ENCODE measurements at places on chromosomes 1 and 21. TPM values are rescaled to one million over a fixed set of nuclear protein-coding genes. Genes with fewer than 3 reads are reported as not detected.

Gene CNTN2
- total RNA-seq, result not detected

Gene KCNA3
- total RNA-seq, result under 0.01 TPM

Gene FCGR3A
- not detected for total RNA-seq

Gene TNFRSF18
- total RNA-seq, result not detected

Gene SH2D5
- 0.20 TPM for total RNA-seq

Gene UBXN10
- total RNA-seq, result 0.10 TPM

Gene GNG4
- total RNA-seq, result 2.0 TPM

DNA sequence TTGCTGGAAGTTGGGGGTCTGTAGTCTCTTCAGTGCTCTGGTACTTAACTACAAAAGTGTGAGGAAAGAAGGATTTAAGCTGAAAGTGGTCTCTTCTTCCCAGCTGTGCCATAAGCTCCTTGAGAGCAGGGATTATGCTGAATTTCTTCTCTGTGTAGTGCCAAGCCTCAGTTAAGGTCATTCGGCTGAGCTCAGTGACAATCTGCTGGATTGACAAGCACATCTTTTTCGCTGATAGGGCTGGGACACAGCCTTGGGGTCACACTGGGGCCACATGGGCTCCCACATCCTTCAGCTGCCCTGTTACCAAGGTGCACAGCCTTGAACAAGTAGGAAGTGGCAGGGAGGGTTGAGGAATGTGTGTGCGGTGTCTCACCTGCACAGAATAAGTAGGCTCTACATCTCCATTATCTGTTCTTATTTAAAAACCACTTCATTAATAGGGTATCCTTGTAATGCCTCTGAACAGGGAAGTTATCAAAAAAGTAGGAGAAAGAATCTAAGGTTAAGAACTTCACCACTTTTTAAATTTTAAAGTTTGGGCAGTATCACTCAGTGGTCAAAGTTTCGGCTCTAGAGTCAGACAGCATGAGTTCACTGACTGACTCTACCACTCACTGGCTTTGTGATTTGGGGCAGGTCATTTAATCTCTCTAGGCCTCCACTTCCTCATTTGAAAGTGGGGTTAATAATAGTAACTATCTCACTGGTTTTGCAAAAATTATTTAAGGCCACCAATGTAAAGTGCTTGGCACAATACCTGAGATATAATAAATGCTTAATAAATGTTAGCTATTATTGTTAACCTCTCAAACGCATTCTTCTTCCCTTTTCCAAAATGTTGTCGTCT lies 10.3 kb downstream of the ZBTB40 start:
- DNase-seq, result no peak

DNA sequence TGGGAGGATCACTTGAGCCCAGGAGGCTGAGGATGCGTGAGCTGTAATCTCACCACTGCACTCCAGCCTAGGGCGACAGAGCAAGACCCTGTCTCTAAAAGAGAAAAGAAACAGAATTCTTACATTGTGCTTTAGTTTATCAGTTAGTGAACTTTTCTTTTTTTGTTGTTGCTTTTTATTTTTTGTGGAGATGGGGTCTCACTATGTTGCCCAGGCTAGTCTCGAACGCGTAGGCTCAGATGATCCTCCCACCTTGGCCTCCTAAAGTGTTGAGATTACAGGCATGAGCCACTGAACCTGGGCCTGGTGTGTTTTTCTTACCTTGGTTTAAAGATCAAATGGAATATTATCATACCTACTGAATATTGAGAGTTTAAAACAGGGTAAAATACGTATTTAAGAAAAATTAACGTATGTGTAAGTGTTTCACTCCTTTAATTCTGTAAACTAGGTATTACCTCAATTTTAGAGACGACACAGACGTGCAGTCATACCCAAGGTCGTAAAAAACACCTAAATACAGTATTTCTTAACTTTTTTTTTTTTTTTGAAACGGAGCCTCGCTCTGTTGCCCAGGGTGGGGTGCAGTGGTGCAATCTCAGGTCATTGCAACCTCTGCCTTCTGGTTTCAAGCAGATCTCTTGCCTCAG lies 39.6 kb downstream of the KIF1B start:
- DNase-seq, result no peak

GRCh38 chr1:201359873-201360210 lies 17.6 kb downstream of the TNNT2 start:
- DNase-seq, result no peak

DNA sequence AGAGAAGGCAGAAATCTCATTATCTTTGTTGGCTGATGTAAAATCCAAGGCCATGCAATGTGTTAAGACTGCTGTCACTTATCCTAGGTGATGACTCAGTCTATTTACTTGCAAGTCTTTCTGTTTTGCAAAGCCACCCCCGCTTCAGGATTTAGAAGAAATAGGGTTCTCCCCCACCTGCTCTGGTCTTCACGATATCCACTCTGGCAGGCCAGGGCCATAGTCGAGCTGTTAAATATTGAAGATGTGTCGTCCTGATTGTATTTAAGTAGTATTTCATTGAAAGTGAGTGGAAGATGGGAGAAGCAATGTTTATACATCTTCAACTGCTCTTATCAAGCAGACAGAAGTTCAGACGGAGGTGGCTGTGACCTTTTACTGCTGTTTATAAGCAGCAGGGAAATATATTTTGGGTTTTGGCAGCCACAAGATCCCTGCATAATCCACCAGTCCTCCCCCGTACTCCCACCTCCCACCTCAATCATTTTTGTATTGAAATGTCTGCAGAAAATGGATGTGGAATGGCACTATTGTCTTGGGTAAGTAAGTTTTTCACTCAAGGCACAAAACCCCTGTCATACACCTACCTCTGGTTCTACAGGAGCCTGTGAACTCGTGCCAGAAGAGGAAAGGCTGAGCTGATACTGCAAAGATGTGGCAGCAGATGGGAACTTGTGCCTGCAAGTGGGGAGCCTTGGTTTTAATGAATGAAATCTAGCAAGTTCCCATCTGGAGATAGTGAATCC lies 117.4 kb downstream of the MRPS6 start:
- DNase-seq, result no peak

GRCh38 chr1:94012708-94013366 lies 103.6 kb upstream of the GCLM start:
- DNase-seq, result no peak

All from RPMI7951 (cell line).